ENCODE measurements at places on chromosomes 7 and 10. TPM values are rescaled to one million over a fixed set of nuclear protein-coding genes. Genes with fewer than 3 reads are reported as not detected.

The MACROH2A2 gene
- polyA plus RNA-seq = 13.6 TPM

DNA sequence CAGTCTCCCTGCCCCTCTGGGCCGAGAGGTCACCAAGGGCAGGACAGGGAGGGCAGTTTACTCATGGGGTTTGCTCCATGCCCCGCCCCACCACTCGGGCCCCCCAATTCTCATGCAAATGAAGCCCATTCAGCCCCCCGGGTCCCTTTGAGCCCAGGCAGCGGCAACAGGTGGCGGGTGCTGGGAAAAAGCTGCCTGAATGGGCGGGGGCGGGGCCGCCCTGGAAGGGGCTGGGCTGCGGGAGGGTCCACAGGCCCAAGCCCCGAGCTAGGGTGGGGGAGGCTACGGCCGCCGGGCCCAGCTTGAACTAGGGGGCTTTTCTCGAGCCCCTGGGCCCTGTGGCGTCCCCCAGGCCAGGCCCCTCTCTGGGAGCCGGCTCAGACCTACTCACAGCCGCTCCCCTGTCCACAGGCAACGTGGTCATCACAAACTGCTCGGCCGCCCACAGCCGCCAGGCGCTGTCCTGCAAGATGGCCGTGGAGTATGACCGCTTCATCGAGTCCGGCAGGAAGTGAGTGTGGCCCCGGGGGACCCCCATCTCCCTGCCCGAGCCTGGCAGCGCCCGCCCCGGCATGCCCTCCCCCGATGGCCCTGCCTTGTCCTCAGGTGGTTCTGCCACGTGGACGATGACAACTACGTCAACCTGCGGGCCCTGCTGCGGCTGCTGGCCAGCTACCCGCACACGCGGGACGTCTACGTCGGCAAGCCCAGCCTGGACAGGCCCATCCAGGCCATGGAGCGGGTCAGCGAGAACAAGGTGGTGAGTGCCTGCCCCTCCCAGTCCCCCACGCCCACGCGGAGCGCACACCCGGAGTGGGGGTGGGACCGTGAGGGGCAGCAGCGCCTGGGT, 5.5 kb downstream of the LFNG start:
- DNase-seq = no peak

GRCh38 chr10:71765176-71765904, 8.0 kb downstream of the VSIR start:
- DNase-seq = no peak

The EN2 gene
- polyA plus RNA-seq = 0.35 TPM

The PNLIPRP1 gene
- not detected for polyA plus RNA-seq

DNA sequence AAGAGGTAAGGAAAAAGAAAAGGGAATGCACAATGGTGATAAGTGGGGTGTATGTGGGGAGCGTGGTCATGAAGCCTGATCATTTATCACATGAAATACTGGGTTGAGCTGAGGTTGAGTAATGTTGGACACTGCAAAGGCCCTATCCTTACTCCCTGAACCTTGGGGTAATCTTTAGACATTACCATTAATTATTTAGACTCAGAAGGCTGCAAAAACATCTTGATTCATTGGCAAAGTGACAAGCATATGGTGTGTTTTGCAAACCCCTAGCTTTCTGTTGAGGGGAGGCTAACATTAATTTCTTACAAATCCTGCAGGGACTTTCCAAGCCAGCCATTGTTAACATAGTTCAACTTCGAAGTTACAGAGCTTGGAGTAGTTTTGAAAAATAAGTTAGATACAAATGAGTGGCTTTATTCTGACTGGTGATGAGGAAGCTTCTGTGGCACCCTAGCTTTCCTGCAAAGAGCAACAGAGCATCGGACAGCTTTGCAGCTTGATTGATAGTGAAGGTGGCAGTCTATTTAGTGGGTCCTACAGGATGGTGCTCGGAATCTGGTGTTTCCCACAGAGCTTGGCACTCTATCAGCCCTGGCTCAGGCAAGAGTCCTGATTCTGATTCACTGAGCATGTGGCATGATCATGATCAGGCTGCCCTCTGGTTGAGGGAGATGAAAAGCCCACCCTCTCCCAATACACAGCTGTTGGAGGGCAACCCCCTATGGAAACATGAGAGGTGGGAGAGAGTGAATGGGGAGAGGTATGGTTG, 153.7 kb upstream of the NPVF start:
- no peak for DNase-seq

GRCh38 chr10:96588616-96589419, 2.0 kb upstream of the TM9SF3 start:
- no peak for DNase-seq
